ENCODE measurements at places on chromosomes 4 and X.

- no peak for DNase-seq
Observed at GRCh38 chrX:64394059-64394873, 986 bp downstream of the MTMR8 start.

GRCh38 chr4:168880811-168881595 lies 129.1 kb downstream of the CBR4 start:
- no peak for DNase-seq

DNA sequence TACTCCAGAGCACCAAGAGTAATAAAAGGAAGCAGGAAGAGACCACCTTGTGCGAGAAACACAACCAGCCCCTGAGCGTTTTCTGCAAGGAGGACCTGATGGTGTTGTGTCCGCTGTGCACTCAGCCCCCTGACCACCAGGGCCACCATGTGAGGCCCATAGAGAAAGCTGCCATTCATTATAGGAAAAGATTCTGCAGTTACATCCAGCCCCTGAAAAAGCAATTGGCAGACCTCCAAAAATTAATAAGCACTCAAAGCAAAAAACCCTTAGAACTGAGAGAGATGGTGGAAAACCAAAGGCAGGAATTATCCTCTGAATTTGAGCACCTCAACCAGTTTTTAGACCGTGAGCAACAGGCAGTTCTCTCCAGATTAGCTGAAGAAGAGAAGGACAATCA lies 5.7 kb downstream of the TRIM75 start:
- no peak for DNase-seq

GRCh38 chr4:105113800-105114199 lies 32.9 kb upstream of the TET2 start:
- DNase-seq = peak; percentile 12

DNA sequence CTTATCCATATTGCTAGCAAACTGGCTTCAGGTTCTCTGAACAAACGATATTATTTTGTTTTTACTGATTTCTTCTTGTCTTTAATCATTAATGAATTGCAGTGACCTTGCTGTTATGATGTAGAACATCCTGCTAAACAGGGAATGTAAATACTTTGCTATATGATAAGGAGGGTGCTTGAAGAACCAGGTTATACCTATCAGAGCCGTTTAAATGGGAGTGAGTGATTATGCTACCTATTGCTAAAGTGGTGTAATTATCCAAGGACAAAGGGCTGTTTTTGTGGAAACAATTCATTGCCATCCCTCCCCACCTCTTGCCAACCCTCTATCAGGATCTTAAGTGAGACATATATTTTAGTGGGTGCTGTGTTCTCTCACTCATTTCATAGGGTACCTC lies 788.9 kb downstream of the RPA4 start:
- DNase-seq = no peak

DNA sequence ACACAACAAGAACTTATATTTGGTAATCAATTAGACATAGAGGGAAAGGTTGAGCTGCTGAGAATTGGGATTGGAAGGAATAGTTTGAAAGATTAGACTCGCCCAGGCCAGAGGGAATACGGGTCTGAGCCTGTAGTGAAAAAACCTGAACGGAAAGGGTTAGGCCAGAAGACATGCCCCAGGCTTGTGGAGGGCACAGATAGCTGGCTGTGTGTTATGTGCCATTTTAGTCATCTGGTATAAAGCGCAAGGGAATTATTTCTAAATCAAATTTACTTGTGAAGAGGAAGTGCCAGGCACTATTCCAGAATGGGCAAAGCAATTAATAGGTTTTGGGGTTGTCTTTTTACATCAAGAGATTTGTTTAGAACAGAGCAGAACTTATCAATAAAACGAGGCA lies 187.5 kb upstream of the ANKRD50 start:
- DNase-seq = no peak

- DNase-seq = no peak
Observed at GRCh38 chr4:128468123-128468989, 180.7 kb upstream of the PGRMC2 start.

GRCh38 chr4:55321707-55322264 lies 24.3 kb upstream of the SRD5A3 start:
- peak; percentile 61 for DNase-seq

- DNase-seq = peak; percentile 72
Observed at GRCh38 chrX:41561045-41561444, 113.9 kb downstream of the NYX start.

DNA sequence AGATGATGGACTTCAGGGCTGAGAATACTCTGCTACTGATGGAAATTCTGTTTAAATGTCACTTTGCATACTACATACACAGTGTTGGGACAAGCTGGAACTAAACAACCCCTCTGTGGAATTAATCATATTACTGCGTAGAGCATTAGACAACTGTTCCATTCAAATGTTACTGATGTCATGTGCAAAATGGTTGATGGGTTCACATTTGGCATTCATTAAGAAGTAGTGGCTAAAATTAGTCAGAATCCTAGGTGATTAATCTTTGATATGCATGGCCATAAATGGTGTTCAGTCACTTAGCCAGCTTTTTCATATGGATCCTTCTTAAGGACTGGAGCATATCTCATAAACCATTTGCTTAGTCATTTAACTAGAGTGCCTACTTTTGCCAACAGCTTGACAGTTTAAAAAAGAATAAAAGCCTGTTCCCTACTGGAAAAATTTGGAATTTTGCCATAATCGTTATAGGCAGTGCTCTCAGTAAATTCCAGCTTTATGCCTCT lies 105.2 kb downstream of the RNF150 start:
- no peak for DNase-seq

GRCh38 chr4:23855912-23856605 lies 33.8 kb downstream of the PPARGC1A start:
- no peak for DNase-seq

DNA sequence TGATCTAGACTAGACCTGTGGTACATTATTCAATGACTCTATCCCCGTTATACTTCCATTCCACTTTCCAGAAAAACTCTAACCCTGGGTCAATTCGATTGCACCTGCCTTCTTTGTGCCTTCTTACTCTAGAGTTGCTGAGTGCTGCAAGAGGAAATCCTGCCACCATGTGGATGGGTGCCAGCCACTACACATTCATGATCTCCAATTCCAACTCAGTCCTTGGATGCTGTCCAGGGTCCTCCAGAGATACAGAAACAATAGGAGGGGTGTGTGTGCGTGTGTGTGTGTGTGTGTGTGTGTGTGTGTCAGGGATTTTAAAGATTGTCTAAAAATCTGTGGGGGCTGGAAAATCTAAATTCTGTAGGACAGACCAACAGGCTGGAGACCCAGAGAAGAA lies 42.9 kb upstream of the INTS6L start:
- peak; percentile 27 for DNase-seq

DNA sequence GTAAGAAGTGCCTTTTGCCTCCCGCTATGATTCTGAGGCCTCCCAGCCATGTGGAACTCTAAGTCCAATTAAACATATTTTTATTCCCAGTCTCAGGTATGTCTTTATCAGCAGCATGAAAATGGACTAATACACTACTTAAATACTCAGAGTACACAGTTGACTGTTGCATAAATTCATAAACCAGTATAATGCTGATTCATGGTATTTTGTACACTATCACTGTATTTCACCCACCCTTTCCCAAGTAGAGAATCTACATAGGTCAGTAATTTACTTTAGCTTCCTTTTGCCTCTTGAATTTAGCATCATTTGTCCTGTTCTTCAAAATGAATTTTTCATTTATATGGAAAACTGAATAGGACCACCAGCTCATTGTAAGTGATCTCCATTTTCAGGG lies 58.3 kb upstream of the FHDC1 start:
- no peak for DNase-seq

DNA sequence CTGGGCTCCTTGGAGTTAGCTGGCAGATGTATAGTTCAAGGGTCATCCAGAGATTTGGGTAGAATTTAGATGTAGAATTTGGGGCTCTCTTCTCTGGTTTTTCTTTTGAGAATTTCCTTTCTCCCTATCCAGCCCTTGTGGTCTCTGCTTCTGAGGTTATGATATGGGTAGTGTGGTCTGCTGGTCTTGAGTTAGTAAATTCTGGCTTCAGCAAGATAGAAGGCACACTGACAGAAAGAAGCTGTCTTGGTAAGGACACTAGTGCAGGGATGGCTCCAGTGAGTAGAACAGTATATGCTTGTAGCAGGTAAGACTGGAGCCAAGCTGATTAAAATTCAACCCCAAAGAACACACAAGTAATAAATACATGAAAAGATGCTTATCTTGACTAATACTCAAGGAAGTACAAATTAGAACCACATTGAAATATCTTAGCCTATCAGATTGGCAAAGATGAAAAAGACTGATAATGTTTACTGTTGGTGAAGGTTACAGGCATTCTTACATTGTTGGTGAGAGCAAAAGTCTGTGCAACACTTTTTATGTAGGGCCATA lies 2.1 kb upstream of the IL9R start:
- DNase-seq = no peak

GRCh38 chrX:68953331-68953730 lies 124.5 kb downstream of the EFNB1 start:
- no peak for DNase-seq

- no peak for DNase-seq
Observed at GRCh38 chr4:40323866-40324265, 11.3 kb upstream of the CHRNA9 start.

DNA sequence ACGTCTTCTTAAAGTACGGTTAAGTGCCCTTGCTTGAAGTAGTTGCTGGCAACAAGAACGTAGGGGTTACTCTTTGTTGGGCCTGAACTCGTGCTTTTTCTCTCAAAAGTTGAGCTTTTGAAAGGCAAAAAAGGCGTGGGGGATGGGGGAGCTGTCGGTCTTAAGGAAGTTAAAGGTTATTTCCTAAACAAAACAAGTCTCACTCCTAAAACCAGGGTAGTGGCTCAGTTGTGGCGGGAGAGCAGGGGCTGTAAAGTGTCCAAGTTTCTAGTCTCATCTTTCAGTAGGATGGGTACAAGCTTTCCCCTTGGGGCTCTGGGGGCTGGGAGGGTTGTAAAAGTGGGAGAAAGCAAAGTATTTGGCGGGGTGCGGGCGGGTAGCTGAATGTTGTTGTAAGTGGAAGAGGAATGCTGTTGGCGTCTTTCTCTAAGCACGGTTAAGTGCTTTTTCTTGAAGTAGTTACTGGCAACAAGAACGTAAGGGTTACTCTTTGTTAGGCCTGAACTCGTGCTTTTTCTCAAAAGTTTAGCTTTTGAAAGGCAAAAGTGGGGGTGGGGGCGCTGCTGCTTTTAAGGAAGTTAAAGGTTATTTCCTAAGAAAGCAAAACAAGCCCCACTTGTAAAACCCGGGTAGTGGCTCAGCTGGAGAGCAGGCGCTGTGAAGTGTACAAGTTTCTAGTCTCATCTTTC lies 904 bp upstream of the WDR1 start:
- DNase-seq = peak; percentile 48

GRCh38 chrX:13703589-13703988 lies 14.7 kb downstream of the RAB9A start:
- DNase-seq = no peak

- DNase-seq = no peak
Observed at GRCh38 chrX:109714340-109714958, 18.6 kb downstream of the ACSL4 start.

DNA sequence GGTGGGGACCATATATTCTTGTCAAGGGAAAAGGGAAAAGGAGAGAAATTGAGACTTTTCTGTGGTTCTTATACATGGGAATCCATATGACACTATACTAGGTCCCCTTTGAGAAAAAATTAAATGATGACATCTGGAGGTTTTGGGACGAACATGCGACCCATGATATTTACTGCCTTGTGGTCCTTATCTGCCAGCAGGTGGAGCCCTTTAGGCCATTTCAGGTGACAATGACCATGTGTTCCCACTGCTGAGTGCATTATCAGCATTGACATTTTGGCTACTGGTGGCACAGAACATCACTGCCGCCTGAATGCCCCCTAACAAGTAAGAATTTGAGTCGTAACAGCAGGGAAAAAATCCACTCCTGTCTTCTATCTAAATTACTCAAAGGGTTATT lies 843.4 kb downstream of the FSTL5 start:
- DNase-seq = no peak

DNA sequence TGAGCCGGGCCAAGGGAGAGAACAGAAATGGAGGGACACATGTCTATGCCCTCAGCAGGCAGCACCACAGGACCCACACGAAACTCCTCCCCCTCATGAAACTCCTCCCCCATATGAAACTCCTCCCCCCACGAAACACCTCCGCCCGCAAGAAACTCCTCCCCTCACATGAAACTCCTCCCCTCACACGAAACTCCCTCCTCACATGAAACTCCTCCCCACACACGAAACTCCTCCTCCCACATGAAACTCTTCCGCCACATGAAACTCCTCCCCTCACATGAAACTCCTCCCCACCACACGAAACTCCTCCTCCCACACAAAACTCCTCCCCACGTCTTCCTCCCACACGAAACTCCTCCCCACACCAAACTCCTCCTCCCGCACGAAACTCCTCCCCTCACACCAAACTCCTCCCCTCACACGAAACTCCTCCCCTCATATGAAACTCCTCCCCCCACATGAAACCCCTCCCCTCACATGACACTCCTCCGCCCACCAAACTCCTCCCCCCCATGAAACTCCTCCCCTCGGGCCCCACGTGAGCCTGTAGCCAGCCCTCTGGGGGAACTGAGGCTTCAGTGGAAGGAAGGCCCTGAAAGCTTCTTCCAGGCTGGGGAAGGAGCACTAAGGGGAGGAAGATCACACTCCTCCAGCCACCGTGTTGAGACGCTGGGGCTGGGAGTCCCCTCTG lies 15.2 kb downstream of the ADRA2C start:
- no peak for DNase-seq

DNA sequence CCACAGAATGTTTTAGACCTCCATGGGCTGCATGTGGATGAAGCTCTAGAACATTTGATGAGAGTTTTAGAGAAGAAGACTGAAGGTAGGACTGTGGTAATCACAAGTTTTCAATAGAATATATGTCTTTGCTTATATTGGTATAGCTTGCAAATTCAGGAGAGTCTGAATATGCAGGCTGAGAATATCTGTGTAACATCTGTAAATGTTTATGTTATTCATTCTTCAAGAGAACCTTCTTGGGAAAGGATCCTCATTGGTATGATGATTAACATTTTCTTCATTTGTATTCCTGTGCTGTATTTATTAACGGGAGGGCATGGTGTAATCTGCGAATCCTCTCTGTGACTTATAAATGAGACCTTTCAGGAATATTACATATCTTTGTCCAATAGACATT lies 52.1 kb upstream of the RHOH start:
- DNase-seq = no peak

GRCh38 chrX:20263474-20263873 lies 3.2 kb downstream of the RPS6KA3 start:
- no peak for DNase-seq

- DNase-seq = no peak
Observed at GRCh38 chr4:93436000-93436626, 392.4 kb upstream of the ATOH1 start.

GRCh38 chr4:17769406-17770174 lies 11.8 kb downstream of the FAM184B start:
- no peak for DNase-seq

DNA sequence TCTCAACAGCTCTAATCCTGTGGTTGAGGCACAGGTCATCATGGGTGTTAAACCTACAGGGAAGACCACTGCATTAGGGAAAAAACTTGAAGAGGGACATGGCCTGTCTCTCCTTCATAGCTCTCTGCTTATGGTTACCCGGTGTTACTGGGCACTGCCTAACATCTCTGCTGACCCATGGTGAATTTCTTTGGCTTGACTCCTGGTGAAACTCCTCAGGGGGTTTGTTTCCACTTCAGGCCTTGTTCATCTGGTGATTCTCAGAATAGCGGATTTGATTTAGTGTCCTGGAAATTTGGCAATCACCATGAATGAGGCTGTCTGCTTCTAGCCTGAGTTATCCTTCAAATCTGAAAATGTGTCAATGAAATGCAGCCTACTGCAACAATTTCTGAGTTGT lies 114.4 kb downstream of the ZNF518B start:
- no peak for DNase-seq
